Epithelial cell of proximal tubule (primary cell): ENCODE measurements at places on chromosomes 1 and 21. TPM values are rescaled to one million over a fixed set of nuclear protein-coding genes. Genes with fewer than 3 reads are reported as not detected.

- DNase-seq = no peak
Measured at GRCh38 chr21:17577701-17578100, 35.0 kb downstream of the BTG3 start.

GRCh38 chr1:87329051-87329525 is 408 bp downstream of the LMO4 start:
- DNase-seq = no peak

- no peak for DNase-seq
Measured at GRCh38 chr1:31834501-31834900, 18.7 kb upstream of the SPOCD1 start.

GRCh38 chr1:31712630-31713029 is 8.8 kb upstream of the COL16A1 start:
- DNase-seq = no peak

DNA sequence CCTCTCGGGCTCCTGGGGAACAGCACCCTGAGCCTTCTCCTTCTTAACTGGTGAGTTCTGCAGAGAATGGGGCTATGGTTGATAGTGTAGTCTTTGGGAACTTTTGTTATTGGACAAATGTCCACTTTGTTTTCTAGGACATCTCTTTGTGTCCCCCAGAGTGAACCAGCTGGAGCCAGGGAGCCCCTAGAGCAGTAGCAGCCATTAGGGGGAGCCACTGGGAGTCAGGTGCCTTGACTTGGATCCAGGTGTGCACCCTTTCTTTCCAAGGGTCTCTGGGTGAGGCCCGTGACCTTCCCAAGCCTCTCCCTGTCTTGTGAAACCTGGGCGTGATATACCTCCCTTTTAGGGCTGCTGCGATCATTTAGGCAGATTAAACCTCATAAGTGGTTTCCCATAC is 36.9 kb downstream of the ABCG1 start:
- no peak for DNase-seq

- DNase-seq = no peak
Measured at GRCh38 chr1:18108299-18109057, 880 bp downstream of the IGSF21 start.

- DNase-seq = no peak
Measured at GRCh38 chr1:71882226-71882625, 400.1 kb downstream of the NEGR1 start.

- no peak for DNase-seq
Measured at GRCh38 chr21:36111238-36111637, 23.6 kb upstream of the CBR3 start.

DNA sequence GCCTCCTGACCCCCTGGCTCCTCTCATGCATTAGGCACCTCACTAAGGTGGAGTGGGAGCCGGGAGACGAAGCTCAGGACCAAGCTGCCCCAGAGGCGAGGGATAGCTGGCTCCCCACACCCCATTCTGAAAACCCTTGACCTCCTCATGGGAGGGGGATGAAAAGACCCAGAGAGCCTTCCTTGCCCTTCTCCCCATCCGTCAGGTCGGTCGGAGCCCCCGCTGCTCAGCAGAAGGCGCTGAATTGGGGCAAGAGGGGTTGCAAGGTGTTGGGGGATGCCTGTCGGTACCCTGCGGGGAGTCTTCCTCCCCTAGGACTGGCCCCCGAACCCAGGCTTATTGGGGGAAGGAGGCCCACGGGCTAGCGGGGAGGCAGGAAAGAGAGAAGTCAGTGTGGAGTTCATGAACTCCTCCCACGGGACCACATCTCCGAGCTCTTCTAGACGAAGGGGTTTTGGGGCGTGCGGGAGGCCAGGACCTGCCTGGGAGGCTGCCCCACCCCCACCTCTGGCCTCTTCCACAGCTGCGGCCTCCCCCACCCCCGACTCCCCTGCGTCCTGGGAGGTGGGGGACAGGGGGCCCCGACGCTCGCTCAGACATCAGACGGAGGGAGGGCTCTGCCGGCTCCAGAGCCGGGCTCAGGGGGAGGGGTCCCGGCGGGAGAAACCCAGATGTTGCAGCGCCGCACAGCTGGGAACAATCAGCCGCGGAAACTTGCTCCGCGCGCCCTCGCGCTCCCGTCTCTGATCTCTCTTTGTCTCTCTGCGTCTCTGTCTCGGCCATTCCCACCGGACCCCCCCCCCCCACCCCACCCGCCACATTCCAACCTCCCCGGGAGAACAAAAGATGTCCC is 719 bp downstream of the MFAP2 start:
- no peak for DNase-seq

DNA sequence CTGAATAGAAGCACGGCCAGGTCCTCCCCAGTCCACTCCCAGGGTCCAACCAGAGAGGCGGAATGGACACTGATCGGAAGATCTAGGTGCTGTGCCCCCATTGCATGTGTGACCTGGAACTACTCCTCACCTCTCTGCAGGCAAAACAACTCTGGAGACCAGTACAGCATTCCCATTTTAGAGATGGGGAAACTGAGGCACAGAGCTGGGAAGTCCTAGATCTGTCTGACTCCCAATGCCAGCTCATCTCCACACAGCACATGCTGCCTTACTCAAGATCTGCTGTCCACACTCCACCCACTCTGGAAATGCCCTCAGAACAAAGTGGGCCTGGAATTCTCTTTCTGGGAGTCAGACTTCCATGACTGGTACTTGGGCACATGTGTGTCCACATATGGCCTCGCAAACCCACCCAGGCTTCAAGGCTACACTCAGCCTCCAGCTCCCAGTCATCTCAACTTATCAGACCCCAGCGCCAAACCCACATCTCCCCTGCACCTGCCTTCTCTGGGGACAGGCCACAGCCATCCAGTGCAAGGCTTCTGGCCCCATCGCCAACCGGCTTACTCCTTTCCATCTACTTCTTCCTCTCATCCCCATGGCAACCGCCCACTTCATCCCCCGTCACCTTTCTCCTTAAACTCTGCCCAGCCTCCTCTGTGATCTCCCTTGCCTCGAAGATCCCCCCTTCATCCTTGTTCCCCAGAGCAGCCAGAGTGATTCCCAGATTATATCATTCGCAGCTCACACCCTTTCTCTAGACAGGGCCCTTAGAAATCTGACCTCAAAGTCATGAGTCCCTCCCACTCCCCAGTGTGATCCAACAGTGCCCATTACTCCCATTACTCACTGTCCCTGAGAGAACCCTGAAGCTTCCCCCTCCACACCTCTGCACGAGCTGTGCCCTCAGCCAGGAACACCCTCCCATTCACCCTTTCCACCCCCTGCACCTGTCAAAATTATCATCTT is 2.7 kb downstream of the COL8A2 start:
- DNase-seq = no peak

GRCh38 chr1:183089025-183089639 is 65.9 kb downstream of the LAMC1 start:
- DNase-seq = no peak

GRCh38 chr1:175602026-175602585 is 141.3 kb downstream of the TNR start:
- DNase-seq = no peak

DNA sequence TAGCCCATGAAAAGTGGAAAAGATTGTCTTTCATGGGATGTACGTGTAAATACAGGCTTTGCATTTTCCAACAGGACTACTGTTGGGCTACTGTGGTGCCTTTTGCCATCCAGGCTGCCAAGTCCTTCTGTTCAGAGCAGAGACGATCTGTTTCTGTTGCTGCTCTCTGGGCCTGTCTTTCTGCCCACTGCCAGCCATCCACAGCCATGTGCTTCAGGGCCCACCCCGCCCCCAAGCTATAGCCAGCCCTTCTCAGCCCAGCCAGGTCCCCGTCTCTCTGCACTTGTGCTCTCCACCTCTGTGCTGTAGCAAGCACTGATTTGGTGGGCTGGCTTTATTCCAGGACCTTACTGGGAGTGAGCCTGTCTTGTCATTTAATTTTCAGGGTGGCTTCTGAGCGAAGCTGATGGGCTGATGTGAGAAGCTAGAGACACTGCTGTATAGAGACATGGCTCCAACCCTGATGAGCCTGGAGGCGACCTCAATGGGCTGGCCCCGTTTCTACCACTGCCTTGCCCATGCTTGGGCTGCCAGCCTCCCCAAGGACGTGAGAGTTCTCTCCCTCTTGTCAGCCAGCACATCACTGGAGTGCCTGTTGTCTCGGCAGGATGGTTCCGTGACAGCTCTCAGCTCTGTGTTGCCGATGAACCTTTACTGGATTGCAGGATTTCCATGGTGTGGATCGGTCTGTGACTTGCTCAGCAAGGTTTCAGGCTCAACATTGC is 137.8 kb downstream of the PEX14 start:
- no peak for DNase-seq

DNA sequence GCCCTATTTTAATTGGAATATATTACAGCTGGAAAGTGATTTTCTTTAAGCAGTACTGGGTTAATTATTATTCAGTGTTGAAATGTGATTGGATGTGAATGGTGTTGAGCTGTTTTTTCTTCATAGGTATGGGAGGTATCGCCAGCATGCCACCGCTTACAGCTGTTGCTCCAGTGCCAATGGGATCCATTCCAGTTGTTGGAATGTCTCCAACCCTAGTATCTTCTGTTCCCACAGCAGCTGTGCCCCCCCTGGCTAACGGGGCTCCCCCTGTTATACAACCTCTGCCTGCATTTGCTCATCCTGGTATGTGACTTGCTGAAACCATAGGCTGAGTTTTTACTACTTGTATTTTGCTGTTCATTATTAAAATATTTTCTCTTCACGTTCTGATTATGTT is 107.7 kb downstream of the ITSN1 start:
- DNase-seq = no peak

- no peak for DNase-seq
Measured at GRCh38 chr1:28436211-28436769, 66.8 kb downstream of the PHACTR4 start.

DNA sequence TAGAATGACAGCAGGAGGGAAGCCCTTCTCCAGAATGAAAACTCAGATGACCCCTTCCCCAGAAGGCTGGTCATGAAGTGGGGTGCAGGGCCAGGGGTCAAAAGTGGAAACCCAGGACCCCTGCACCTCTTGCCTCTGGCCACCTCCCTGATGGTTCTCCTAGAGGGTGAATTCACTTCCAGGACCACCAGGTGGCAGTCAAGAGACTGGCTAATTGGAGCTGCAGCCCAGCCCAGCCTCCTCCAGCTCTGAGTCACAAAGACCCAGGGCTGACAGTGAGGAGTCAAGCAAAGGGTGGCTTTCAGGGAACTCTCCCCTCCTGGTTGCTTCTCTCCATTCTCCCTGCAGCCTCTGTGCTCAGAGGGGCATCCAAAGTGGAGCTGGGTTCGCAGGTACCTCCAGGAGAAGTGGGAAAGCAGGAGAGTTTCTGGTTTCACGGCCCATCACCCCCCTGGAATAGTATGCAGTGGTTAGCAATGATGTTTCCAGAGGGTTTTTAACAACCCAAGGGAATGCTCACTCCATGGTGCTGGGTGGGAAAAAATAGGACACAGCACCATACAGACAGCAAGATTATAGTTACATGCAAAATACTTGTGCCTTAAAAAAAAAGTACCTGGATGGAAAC is 6.1 kb upstream of the EPHB2 start:
- peak; percentile 22 for DNase-seq

DNA sequence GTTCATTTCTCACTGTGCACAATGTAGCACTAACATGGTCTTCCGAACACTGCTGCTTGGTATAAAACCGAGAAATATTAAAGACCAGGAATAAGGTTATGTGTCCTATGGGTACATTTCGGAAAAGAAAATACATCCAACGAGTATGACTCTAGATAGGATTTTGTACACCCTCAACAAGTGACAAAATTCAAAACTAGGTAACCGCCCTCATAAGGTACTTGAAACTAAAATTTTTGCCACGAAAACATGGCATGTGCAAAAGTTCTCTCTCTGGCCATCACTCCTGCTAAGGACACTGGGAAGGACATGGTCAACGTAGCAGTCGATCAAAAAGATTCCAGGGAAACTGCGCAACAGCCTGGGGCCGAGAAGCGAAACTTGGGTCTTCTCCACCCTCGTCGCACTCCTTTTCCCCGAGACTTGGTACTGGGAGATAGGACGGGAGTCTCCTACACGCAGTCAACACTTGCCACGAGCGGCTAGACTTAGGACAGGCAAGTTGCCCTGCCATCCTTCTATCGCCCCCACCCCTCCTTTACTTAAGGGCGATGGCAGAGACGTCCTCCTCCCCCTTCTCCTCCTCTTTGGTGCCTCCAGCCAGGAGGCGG is 338 bp upstream of the TOR1AIP1 start:
- DNase-seq = no peak

DNA sequence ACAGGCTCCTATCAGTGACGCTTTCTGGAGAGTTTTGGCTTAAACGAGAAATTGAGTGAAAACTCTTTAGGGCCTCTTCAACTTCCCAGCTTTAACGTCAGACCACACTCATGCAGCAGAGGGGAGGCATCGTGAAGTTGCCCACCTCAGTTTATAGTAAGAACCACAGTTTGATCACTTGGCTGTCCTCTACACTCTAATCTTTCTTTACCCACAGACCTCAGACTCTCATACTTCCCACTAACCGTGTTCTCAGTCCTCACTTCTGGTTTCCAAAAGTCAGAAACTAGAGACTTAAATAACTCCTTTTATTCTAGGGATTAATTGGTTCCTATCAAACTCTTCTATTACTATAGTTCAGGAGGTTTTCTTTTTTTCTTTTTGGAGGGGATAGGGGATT is 302.2 kb downstream of the NTNG1 start:
- no peak for DNase-seq

GRCh38 chr1:40806240-40806639 is 22.7 kb downstream of the KCNQ4 start:
- no peak for DNase-seq

DNA sequence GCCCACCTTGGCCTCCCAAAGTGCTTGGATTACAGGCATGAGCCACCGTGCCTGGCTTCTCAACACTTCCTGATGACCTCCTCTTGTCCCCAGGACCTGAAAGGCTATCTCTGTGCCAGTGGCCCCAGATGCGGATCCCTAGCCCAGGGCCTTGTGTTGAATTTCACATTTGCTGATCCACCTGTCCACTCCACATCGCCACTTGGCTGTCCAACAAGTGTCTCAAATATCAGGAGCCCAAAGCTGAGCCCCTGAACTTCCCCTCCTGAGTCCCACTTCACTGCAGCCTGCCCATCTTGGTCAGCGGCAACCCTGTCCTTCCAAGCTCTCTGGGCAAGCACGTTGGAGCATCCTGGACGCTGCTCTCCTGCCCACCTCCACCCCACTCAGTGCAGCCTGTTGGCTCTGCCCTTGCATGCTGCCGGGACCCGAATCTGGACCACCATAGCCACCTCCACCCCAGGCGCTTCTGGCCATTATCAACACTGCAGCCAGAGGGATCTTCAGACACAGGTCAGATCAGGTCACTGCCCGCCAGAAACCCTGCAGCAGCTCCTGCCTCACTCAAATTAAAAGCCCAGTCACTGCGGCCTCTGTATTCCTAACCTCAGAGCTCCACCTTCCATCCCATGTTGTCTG is 352.5 kb upstream of the VAMP3 start:
- no peak for DNase-seq

GRCh38 chr1:154463512-154463990 is 38.5 kb upstream of the TDRD10 start:
- no peak for DNase-seq

DNA sequence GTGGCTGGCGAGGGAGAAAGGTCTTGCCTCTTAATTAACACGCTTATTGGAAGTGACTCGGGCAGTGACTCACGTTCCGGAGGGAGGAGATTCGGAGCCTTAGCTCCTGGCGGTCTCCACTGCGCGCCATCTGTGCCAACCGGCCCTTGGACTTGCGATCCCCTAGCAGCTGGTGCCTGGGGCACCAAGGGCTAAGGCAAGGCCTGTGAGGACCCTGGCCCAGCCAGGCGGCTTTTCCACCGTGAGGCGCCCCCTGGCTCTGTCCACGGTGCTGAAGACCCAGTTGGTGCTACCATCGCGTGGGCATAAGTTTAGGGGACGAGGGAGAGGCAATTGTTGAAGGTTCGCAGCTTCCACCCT is 1.3 kb upstream of the SYT6 start:
- no peak for DNase-seq

HCN3 gene
- total RNA-seq = 0.72 and 8.1 TPM in 2 replicates

ADGRL4 gene
- total RNA-seq = 9.0 and 14.6 TPM in 2 replicates

MFSD2A gene
- 5.3 and 16.9 TPM in 2 replicates for total RNA-seq

CA6 gene
- not detected in 2 replicates for total RNA-seq

SLC1A7 gene
- not detected in 2 replicates for total RNA-seq

LCE1B gene
- total RNA-seq = not detected in 2 replicates
